Right cardiac atrium (tissue), 5 donors: ENCODE measurements at places on chromosomes 3 and 15.

DNA sequence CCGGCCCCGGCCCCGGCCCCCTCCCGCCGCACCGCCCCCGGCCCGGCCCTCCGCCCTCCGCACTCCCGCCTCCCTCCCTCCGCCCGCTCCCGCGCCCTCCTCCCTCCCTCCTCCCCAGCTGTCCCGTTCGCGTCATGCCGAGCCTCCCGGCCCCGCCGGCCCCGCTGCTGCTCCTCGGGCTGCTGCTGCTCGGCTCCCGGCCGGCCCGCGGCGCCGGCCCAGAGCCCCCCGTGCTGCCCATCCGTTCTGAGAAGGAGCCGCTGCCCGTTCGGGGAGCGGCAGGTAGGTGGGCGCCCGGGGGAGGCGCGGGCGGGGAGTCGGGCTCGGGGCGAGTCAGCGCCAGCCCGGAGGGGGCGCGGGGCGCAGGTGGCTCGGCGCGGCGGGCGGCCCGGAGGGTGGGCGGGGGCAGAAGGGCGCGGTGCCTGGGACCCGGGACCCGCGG, 352 bp downstream of the CHRD start:
- peak; percentile 77 for DNase-seq

DNA sequence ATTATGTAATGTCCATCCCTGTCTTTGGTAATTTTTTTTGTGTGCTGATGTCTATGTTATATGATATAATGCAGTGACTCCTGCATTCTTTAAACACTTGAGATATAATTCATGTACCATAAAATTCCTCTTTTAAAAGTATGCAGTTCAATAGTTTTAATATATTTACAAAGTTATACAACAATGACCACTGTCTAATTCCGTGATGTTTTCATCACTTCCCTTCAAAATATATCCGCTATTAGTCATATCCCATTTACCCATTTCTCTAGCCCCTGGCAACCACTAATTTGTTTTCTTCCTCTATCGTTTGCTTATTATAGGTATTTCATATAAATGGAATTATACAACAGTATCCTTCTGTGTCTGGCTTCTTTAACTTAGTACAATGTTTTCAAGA, 64.9 kb upstream of the SUCLG2 start:
- DNase-seq: no peak

DNA sequence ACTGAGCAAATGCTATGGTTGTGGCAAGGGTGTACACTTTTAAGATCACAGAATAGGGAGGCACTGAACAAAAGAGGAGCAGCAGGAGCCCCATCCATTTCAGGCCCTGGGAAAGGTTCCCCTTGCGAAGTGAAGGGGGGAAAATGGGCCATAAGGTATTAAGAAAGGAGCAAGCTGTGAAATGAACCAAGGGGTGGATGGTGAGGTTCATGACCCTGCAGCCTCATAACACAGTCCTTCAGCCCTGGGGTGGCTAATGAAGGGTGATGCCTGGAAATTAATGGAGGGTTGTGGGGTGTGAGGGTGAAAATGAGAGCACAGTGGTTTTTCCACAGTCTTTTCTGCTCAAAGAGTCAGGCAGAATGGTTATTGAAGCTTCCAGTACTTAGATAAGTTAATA, 150.1 kb downstream of the PDZRN3 start:
- DNase-seq: no peak

DNA sequence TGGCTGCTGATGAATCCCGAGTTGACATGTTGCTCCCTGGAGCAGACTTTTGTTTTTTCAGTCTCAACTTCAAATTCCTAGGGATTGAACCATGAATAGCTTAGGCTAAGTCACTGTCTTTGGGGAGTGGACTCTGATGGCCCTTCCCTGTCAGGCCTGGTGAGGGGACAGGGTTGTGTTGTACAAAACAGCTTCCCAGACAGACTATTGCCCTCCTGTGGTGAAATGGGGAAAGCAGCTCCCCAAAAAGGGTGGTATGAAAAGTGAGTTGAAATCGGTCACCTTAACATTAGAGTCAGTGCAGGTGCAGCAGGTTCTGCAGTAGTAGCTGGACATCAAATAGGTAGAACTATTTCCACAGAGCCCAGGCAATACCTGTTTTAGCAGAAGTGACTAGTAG, 775.6 kb downstream of the ROBO2 start:
- DNase-seq: no peak

- no peak for DNase-seq
Measured at GRCh38 chr3:20673866-20674265, 487.9 kb upstream of the SGO1 start.

GRCh38 chr3:105415951-105416350, 49.2 kb downstream of the ALCAM start:
- no peak for DNase-seq

GRCh38 chr3:130582457-130583153, 65.6 kb downstream of the COL6A6 start:
- no peak for DNase-seq

DNA sequence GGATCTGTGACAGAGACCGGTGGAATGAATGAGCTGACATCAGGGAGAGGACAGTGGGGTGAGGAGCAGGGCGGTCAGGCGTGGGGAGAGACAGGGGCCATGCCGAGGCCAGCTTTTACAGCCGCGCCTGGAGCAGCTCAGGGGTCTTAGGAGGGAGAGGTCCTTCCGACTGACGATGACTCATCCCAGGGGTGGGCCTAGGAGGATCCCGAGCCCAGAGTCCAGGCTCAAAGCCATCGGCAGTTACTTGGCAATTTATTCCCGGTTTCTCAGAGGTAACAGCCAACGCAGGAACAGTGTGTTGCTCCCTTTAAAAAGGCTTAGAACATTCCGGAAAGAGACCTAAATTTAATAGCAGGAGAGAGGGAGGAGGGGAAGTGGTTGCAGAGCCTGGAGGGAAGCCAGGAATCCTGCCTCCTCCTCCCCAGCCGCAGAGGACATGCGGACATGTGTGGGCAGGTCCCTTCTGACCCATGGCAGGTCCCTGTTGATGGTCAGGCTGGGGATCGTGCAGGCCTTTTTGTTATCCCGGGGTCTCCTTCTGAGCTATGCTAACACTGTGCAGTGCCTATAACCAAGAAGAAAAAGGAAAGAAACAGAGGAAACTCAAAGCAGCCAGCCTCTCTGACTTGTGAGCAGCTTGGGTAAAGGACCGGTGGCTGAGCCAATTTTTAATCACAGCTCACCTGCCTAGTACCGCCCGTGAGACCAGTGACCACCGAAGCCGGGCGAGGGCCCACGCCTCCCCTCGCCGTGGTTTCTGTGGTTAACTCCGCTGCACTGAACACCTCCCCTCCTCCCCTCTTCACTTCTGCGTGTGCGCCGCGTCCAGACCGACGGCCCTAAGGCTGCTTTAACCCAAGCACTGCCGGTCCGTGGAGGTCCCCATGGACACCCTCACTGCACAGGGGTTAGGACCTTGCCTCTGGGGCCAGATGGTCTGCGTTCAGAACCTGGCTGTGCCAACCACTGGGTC, 392.4 kb upstream of the PROK2 start:
- peak; percentile 53 for DNase-seq

- DNase-seq: no peak
Measured at GRCh38 chr15:88580532-88580931, 34.1 kb upstream of the DET1 start.

- no peak for DNase-seq
Measured at GRCh38 chr3:116728454-116728853, 18.9 kb downstream of the TUSC7 start.

DNA sequence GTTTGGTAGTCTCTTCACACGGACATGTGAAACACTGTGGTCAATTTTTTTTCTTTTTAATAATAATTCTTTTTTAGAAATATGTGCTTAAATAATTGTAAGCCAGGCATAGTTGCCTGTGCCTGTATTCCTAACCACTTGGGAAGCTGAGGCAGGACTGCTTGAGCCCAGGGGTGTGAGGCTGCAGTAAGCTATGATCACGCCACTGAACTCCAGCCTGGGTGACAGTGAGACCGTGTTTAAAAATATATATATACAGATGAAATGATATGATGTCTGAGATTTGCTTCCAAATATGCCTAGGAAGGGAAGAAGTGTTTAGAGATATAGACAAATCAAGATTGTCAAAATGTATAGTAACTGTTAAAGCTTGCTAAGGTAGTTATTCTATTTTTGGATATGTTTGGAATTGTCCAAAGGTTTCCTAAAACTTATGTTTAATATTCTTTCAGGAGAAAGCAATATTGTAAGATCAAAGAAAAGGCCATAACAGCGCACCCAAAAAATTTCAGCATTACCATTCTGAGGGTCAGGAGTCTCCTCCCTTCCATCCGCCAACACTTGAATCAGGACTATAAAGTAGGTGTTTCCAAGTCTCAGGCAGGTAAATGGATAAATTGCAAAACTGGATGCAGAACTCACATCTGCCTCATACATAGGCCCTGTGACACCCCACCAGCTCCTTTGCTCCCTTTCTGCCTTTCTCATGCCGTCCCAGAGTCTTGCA, 532 bp upstream of the SELENOT start:
- DNase-seq: no peak

GRCh38 chr15:81286621-81287121, 37.3 kb downstream of the STARD5 start:
- DNase-seq: no peak

- DNase-seq: no peak
Measured at GRCh38 chr3:193768070-193768394, 175.0 kb downstream of the OPA1 start.

DNA sequence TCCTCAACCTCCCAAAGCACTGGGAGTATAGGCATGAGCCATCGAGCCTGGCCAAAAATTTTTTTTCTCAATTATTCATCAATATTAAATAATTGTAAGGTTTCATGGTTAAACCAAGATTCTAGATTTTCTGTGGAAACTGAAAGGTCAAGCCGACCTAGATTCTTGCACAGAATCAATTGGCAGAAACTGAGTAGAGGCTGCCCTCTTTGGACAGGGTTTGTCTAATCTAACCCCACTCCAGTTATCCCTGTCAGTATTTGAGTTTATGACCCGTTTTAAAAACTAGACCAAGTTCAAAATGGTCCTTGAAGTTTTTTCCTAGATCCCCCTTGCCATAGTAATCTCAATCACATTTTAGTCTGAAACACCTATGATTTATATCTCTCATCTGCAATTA, 8.6 kb upstream of the ADAM10 start:
- DNase-seq: no peak

GRCh38 chr3:69324362-69325025, 61.4 kb downstream of the FRMD4B start:
- no peak for DNase-seq

DNA sequence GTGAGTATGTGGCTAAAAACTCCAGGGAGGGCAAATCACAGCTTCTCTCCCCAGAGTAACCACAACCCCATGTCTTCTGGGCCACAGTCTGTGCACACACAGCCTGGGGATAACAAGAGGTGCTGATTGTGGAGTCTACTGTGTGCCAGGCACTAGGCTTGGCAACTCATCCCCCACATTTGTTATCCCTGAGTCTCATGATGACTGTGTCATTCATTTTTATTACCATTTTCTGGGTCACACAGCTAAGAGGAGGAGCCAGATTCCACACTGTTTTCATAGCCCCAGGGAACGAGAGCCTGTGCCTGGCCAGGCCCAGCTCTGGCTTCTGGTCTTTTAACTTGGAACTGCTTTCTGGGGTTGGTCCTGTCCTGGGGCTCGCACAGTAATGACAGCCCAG, 34.5 kb downstream of the ESYT3 start:
- no peak for DNase-seq

- DNase-seq: no peak
Measured at GRCh38 chr15:85151861-85152260, 170.2 kb downstream of the PDE8A start.

DNA sequence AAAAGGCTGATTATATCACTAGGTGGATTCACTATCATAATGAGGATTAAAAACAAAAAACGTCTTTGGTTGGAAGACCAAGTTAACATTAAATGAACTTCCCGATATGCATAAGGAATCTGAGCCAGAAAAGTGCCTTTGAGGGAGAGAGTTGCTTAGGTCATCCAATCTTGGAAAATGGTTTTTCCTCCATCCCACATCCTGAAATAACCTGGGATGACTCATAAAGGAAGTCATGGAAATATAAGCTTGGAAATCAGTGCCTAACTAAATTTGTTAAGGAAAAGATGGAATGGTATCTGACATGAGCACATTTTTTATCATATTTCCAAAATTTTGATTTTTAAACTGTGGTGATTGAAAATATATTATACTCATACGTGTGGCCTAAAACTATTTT, 66.0 kb downstream of the KBTBD8 start:
- no peak for DNase-seq

- no peak for DNase-seq
Measured at GRCh38 chr3:187636528-187636927, 33.7 kb downstream of the SST start.

DNA sequence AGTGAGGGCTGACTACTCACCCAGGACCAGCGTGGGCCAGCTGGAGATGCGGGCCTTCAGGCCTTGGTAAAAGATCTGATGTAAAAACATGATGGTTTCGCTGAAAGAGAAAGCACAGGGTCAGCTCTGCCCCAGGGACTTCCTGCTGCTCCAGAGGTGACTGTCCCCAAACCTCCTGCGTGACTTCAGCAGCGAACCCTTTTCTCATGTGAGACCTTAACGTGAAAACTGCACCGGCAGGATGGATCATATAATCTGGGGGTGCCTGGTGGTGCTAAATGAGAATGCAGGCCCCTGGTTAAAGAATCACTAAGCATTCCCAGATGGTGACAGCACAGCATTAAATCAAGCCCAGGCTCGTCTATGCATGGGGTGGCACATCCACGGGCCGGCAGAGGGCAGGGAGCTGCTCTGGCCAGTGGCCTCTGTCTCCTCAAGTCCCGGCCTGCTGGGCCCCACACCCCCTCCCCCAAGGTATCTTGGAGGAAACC, 55.4 kb downstream of the RASGRF1 start:
- no peak for DNase-seq

DNA sequence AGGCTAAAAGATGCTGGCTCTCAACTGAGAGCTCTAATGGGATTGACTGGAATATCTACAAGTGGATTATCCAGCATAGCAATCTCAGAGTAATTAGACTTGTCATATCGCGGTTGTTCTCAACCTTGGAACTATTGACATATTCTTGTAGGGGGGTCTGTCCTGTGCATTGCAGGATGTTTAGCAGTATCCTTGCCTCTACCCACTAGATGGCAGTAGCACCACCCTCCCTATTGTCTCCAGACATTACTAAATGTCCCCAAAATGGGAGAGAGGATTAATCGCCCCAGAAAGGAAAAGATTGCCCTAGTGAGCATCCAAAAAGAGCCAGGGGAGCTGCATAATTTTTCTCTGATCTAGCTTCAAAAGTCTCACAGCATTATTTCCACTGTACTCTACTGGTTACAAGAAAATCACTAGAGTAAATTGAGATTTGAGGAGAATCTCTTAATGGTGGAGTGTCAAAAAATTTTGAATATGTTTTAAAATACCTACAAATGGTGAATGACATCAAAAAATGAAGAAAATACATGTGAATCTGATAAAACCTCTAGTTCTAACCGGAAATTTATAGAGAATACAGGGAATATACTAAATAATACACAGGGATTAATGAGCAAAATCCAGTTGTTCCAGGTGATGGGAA, 388.2 kb upstream of the AGTR1 start:
- DNase-seq: no peak

- no peak for DNase-seq
Measured at GRCh38 chr3:130242850-130243569, 102.5 kb upstream of the COL6A5 start.

- no peak for DNase-seq
Measured at GRCh38 chr3:82085851-82086475, 324.5 kb upstream of the GBE1 start.
